ENCODE measurements at places on chromosomes 4 and X. TPM values are rescaled to one million over a fixed set of nuclear protein-coding genes. Genes with fewer than 3 reads are reported as not detected.

Gene CXCL11
- total RNA-seq = 0.43 TPM

DNA sequence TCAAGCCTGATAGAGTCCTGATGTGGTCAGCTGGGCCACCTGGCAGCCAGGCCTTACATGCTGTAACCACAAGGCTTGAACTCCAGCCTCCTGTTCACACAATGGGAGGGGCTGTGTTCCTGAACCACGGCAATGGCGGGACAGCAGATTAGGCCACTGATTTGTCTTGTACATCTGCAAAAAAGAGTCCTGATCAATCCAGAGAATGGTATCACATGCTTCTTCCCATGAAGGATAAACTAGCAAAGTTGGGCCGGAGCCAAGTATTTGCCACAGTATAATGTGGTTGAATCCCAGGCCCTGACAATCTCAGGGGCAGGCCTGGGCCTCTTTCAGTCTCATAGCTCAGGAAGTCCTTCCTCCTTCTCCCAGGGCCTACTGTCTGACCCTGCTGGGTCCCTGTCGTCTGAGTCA is 2182.5 kb upstream of the AGA start:
- no peaks in the 10 kb centered on the region for H3K27me3 ChIP-seq
- no peak overlapping the region for H3K4me3 ChIP-seq
- no peaks in the 10 kb centered on the region for H3K4me1 ChIP-seq
- no peak overlapping the region for H3K27ac ChIP-seq
- H3K36me3 ChIP-seq = no peaks in the 10 kb centered on the region

Gene MAB21L2
- not detected for total RNA-seq

DNA sequence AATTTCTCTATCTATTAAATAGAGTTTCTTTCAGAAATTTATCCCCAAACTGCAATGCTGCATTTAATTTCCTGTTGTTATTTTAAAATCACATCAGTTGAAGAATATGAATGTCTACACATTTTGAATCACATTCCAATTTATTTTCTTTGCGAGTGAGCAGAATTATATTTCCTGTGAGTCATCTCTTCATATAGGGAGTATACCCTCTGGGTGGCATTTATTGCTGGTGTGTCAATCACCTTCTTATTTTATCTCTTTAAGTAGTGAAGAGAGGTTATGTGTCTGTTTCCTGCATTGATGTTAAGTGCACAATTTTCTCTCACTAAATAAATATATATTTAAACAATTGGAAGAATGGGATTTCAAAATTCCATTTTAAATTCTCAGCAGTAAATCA is 511.0 kb upstream of the ATOH1 start:
- H3K4me3 ChIP-seq = no peak overlapping the region
- no peaks in the 10 kb centered on the region for H3K4me1 ChIP-seq
- no peaks in the 10 kb centered on the region for H3K27me3 ChIP-seq
- H3K27ac ChIP-seq = no peak overlapping the region
- no peaks in the 10 kb centered on the region for H3K36me3 ChIP-seq

Gene ENPEP
- 0.72 TPM for total RNA-seq

Gene CSAG1
- not detected for total RNA-seq

- H3K4me3 ChIP-seq = peak overlapping the region; percentile 78
- peak; percentile 81 for DNase-seq
- no peaks in the 10 kb centered on the region for H3K27me3 ChIP-seq
- H3K27ac ChIP-seq = peak overlapping the region; percentile 97
Observed at GRCh38 chr4:1711571-1712215, 426 bp downstream of the SLBP start.

GRCh38 chrX:152904151-152905080 is 6.5 kb downstream of the ZNF185 start:
- no peaks in the 10 kb centered on the region for H3K4me1 ChIP-seq
- no peaks in the 10 kb centered on the region for H3K27me3 ChIP-seq
- H3K27ac ChIP-seq = no peak overlapping the region
- no peak overlapping the region for H3K4me3 ChIP-seq
- peak; percentile 61 for DNase-seq

DNA sequence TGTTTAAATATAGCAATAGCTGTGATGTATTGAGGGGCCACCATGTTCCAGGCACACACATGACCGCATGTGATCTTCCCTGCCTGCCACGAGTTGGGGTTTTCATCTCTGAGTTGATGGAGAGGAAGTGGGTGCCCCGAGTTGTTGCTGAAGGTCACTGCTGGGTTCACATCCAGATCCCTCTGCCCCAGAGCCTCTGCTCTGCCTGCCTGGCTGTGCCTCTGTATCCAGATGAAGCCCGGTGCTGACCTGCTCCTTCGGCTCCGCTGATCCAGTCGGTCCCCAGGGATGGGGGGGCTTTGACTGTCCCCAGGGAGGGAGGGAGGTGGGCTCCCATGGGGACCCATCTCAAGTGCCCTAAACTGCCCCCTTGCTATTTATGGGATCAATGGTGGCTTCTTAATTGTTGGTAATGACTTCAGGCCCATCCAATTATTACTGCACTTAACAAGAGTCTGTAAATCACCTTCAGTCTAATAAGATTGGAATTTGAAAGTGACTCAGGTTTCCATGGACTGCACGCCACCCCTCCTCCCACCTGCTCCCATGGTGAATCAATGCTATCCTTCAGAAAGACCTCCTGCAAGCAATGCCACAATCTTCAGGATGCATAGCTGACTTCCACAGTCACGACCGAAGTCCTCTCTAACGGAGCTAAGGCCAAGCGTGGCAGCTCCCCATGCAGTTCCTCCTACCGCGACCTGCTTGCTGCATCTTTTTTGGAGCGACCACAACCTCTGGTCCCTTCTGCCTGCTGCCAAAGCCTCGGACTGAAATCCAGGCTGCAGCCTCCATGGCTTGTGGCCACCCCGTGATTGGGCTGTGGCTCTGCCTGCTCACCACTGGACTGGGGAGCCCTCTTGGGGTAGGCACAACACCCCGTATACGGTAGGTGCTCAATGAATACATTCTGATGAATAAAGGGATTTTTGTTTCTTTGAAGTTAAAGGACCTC is 73.1 kb downstream of the CPZ start:
- no peak for DNase-seq
- no peak overlapping the region for H3K4me3 ChIP-seq
- H3K27me3 ChIP-seq = peaks cover 12% of the 10 kb centered on the region
- H3K36me3 ChIP-seq = no peaks in the 10 kb centered on the region
- no peaks in the 10 kb centered on the region for H3K4me1 ChIP-seq

DNA sequence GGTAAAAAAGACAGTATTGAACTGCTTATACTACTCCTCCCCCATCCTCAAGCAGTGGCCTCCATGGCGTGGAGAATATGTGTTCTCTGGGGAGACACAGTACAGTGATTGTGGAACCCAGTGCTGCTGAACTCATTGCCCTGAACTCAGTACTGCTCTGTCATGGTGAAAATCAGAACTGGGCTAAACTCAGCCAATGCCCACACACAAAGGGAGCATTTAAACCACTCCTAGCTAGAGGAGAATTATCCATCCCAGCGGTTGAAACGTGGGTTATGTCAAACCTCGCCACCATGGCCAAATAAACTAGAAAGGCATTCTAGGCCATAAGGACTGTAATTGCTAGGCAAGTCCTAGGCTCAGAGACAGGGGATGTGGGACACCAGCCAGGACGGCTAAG is 131.8 kb downstream of the SPOCK3 start:
- H3K27me3 ChIP-seq = no peaks in the 10 kb centered on the region
- H3K27ac ChIP-seq = no peak overlapping the region
- no peak overlapping the region for H3K4me3 ChIP-seq
- no peak for DNase-seq
- H3K36me3 ChIP-seq = no peaks in the 10 kb centered on the region

DNA sequence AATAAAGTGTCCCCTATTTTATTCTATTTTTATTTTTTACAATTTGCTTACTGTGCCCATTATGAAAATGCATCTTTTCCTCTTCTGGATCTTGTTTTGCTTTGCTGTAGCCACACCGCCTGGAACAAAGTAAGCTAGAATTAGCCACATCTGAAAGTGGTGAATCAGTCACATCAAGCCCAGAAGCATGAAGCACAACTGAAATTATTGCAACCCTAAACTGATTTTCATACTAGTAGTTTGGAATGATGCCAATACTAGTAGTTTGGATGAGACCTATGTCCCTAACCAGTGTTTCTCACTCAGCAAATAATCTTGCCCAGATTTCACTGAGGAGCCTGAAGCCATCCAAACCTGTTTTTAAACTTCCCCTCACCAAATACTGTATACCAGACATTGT is 303.0 kb downstream of the EPHA5 start:
- no peaks in the 10 kb centered on the region for H3K27me3 ChIP-seq
- H3K27ac ChIP-seq = no peak overlapping the region
- no peaks in the 10 kb centered on the region for H3K36me3 ChIP-seq
- H3K4me1 ChIP-seq = no peaks in the 10 kb centered on the region
- DNase-seq = no peak

DNA sequence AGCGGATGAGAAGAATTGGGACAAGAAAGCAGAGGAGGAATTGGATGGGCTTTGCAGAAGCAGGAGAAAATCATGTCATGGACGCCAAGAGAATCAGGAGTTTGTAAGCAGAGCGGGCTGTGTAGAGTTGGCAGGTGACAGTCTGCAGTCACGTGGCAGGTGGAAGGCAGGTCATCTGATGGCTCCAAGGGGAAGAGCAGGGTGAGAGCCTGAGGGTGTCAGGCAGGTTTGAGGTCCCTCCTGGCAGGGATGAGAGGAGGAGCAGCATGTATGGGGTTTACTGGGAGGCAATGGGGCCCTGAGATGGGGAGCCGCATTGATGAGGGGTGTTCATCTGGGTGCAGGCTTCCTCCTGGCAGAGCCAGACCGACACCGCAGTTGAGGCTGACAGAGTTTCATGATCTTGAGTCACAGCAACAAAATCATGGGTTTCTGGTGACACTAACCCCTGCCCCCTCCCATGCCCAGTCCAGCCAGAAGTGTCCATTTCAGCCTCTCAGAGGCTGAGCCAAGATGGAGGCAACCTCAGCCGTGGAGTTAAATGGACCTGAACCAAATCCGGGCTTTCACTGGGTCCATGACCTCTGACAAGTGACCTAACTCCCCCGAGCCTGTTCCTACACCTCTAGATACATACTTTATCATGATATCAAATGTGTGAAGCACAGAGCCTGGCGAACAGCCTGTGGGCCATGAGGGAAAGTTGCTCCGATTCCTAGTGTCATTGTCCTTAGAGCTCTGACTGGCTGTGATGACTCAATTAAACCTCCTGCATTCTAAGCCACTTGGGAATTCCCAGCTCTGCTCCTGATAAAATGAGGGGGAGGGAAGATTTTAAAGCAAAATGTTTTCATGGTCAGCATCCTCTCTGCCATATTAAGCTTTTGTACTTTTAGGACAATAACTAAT is 36.1 kb downstream of the EVC start:
- H3K27me3 ChIP-seq = no peaks in the 10 kb centered on the region
- DNase-seq = no peak
- peaks cover 7% of the 10 kb centered on the region for H3K4me1 ChIP-seq
- H3K4me3 ChIP-seq = no peak overlapping the region
- H3K27ac ChIP-seq = no peak overlapping the region

Gene ARX
- 0.18 TPM for total RNA-seq

Gene MORC4
- 22.8 TPM for total RNA-seq

Gene CT45A5
- total RNA-seq = not detected

Gene HHIP
- total RNA-seq = not detected

Gene TGIF2LX
- total RNA-seq = not detected

Gene NHS
- 7.5 TPM for total RNA-seq

Gene TEC
- 0.89 TPM for total RNA-seq

Gene ERVMER34-1
- 0.37 TPM for total RNA-seq

- no peaks in the 10 kb centered on the region for H3K36me3 ChIP-seq
- H3K4me1 ChIP-seq = no peaks in the 10 kb centered on the region
- no peak for DNase-seq
- no peak overlapping the region for H3K27ac ChIP-seq
- no peak overlapping the region for H3K4me3 ChIP-seq
Observed at GRCh38 chr4:33837043-33837838, 2407.1 kb downstream of the ARAP2 start.

Gene FREM3
- total RNA-seq = not detected

Gene SORBS2
- 102 TPM for total RNA-seq

DNA sequence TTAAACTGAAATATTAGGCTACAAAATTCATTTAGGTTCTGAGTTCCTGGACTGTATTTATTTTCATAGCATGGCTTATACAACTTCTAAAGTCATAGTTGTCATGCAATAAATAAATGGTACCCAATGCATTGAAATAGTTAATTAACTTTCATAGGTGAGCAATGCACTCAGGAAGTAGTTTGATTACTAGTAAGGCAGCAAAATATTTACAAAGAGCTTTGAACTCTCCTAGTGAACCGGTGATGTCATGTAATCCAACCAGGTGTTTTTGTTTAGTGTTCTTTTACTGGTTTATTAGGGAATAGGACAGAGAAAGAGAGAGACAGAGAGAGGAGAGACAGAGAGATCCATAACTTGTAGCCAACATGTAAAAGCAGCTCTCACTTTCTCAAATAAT is 228.6 kb upstream of the CTSO start:
- H3K36me3 ChIP-seq = no peaks in the 10 kb centered on the region
- DNase-seq = no peak
- H3K4me1 ChIP-seq = no peaks in the 10 kb centered on the region
- H3K27ac ChIP-seq = no peak overlapping the region
- no peak overlapping the region for H3K4me3 ChIP-seq
- H3K27me3 ChIP-seq = no peaks in the 10 kb centered on the region

DNA sequence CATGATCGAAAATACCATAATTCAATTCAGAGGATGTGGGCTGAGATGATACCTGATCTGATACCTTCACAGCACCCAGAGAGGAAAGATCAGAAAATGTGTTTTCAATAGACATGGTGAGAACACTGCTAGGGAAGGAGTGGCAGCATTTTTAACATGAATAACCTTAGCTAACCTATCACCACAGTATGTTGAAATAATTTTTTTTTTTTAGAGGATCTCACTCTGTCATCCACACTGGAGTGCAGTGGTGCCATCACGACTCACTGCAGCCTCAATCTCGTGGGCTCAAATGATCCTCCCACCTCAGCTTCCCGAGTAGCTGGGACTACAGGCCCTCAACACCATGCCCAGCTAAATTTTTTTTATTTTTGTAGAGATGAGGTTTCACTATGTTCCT is 90.5 kb upstream of the RAPGEF2 start:
- H3K4me3 ChIP-seq = no peak overlapping the region
- H3K4me1 ChIP-seq = peaks cover 7% of the 10 kb centered on the region
- H3K27ac ChIP-seq = no peak overlapping the region
- DNase-seq = no peak
- H3K27me3 ChIP-seq = no peaks in the 10 kb centered on the region

GRCh38 chrX:135484641-135485289 is 35.7 kb upstream of the INTS6L start:
- H3K4me3 ChIP-seq = no peak overlapping the region
- H3K27me3 ChIP-seq = no peaks in the 10 kb centered on the region
- no peaks in the 10 kb centered on the region for H3K4me1 ChIP-seq
- no peak overlapping the region for H3K27ac ChIP-seq
- DNase-seq = peak; percentile 74

GRCh38 chr4:53885668-53886067 is 178.7 kb downstream of the CHIC2 start:
- H3K27ac ChIP-seq = no peak overlapping the region
- no peaks in the 10 kb centered on the region for H3K4me1 ChIP-seq
- no peaks in the 10 kb centered on the region for H3K36me3 ChIP-seq
- DNase-seq = no peak
- H3K27me3 ChIP-seq = no peaks in the 10 kb centered on the region
